Neural progenitor cell (in vitro differentiated cells): ENCODE measurements at places on chromosomes 6 and 20.
A peak's percentile ranks its signal among the peaks of the same experiment; 100 is the strongest.

- H3K4me3 ChIP-seq: no peak overlapping the region
- no peak for DNase-seq
- H3K27me3 ChIP-seq: no peaks in the 10 kb centered on the region
- H3K27ac ChIP-seq: no peak overlapping the region
- no peaks in the 10 kb centered on the region for H3K36me3 ChIP-seq
Observed at GRCh38 chr6:161200610-161201370, 73.1 kb downstream of the AGPAT4 start.

DNA sequence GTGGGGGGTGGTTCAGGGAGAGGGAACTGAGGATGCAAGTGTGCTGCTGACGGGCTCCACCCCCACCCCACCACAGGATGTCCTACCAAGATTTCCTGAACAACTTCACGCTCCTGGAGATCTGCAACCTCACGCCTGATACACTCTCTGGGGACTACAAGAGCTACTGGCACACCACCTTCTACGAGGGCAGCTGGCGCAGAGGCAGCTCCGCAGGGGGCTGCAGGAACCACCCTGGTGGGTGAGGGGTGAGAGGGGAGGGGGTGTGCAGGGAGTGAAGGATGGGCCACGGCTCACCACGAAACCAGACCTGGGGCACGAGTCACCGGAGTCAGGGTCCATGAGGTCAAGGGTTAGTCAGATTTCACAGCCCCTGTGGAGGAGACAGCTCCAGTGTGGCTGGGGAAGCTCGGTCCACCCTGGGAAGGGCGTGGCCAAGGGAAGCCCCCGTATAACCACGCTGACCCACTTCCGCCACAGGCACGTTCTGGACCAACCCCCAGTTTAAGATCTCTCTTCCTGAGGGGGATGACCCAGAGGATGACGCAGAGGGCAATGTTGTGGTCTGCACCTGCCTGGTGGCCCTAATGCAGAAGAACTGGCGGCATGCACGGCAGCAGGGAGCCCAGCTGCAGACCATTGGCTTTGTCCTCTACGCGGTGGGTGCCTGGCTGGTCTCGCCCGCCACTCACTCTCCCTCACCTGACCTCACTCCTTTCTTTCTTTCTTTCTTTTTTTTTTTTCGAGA, 18.3 kb downstream of the CAPN11 start:
- no peak overlapping the region for H3K4me3 ChIP-seq
- H3K27me3 ChIP-seq: no peaks in the 10 kb centered on the region
- no peaks in the 10 kb centered on the region for H3K36me3 ChIP-seq
- DNase-seq: no peak

DNA sequence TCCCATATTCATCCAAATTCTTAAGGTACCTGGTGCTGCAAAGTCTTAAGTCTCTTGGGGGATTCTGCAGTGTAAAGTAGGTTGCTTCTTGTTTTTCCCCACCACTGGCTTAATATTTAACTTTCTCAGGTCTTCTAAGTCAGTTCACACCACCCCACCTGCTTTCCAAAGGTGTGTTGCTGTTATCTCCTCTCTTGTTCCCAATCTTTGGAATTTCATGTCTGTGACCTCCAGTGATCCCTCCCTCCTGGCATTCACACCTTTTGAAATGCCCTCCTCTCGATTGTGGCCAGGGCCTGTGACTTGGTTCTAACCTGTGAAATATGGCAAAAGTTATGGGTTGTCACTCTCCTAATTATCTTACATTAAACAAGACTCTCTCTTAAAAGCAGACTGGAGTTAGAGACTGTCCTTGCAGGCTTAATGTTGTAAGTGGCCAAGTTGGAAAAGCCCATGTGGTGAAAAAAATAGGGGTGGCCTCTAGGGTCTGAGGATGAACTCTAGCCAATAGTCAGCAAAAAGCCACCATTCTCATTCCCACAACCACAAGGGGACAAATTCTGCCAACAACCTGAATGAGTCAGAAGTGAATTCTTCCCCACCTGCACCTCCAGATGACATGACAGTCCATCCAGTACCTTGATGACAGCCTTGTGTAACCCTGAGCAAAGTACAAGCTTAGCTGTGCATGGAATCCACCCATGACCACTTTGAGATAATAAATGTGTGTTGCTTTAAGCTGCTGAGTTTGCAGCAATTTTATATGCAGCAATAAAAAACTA, 45.1 kb downstream of the ADGRF1 start:
- DNase-seq: no peak
- no peaks in the 10 kb centered on the region for H3K27me3 ChIP-seq
- H3K4me1 ChIP-seq: no peaks in the 10 kb centered on the region
- no peak overlapping the region for H3K27ac ChIP-seq

DNA sequence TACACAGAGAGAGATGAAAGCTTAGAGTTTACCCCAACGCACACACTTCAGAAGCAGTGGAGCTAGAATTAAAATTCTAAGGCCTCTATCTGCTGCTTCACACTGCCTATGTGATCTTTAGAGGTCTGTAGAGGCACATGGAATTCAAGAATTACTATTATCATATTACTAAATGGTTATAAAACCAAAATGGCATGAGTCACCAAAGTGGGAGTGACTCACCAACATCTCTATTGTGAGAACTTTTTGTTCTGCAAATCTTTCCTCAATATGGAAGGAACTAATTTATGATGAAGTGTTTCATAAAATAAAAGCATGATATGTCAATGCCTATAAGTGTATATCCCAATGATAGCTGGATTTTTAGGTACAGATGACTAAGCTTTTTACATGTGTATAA, 28.5 kb upstream of the TMEM244 start:
- no peaks in the 10 kb centered on the region for H3K27me3 ChIP-seq
- H3K4me3 ChIP-seq: no peak overlapping the region
- no peak for DNase-seq
- no peaks in the 10 kb centered on the region for H3K36me3 ChIP-seq
- H3K4me1 ChIP-seq: no peaks in the 10 kb centered on the region

- peak overlapping the region; percentile 71 for H3K4me3 ChIP-seq
- H3K4me1 ChIP-seq: no peaks in the 10 kb centered on the region
- DNase-seq: no peak
- no peak overlapping the region for H3K27ac ChIP-seq
- H3K36me3 ChIP-seq: no peaks in the 10 kb centered on the region
- peaks cover 15% of the 10 kb centered on the region for H3K27me3 ChIP-seq
Observed at GRCh38 chr6:108074057-108074358, 533 bp downstream of the OSTM1 start.

DNA sequence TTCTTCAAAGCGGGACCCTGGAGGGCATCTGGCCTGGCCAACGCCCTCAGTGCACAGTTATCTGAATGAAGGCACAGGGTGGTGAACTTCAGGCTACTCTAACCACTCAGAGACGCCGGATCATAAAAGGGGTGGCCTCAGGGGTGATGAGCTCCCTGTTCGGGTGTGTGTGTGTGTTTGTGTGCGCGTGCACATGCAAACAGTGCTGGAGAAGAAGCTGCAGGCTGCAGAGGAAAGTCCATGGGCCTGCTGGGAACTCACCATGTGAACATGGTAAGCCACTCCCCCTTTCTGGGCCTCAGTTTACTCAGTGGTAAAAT, 42.0 kb downstream of the KIAA1755 start:
- no peak overlapping the region for H3K27ac ChIP-seq
- DNase-seq: no peak
- H3K4me3 ChIP-seq: no peak overlapping the region
- no peaks in the 10 kb centered on the region for H3K36me3 ChIP-seq

DNA sequence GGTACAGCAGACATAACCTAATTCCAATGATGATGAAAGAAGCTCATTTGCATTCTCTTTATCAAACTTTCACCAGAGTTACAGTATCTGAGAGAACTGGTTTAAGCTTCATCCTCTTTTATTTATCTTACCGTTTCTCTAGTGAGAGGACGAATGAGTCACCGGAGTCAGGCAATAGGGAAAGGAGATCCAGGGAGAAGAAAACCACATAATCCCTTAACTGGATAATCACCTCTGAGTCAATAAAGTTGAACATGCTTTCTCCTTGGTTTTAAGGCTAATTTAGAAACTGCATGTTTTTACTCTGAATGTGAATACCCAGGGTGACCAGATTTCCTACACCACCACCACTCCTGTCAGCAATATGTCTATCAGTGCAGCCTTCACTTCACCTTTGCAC, 313.7 kb upstream of the TBX18 start:
- no peak for DNase-seq
- H3K27me3 ChIP-seq: no peaks in the 10 kb centered on the region
- H3K27ac ChIP-seq: no peak overlapping the region
- peaks cover 12% of the 10 kb centered on the region for H3K4me1 ChIP-seq
- no peak overlapping the region for H3K4me3 ChIP-seq

DNA sequence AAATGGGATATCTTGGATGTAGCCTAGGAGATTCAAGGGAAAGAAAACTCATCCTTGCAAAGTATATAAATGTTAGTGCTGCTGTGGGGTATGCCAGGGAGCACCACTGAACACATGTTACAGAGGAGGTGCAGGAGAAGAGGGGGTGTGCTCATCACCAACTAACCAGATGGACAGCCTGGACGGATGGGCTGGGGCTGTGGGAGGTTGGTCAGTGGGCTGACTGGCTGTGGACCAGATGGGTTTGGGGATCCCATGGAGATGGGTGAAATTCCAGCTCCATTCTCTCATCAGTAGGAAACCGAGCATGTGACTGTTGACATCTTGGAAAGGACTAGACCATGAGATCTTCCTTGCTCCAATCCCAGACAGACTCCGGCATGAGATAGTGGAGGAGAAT, 201.0 kb downstream of the LRFN2 start:
- H3K4me1 ChIP-seq: no peaks in the 10 kb centered on the region
- DNase-seq: no peak
- no peaks in the 10 kb centered on the region for H3K27me3 ChIP-seq
- H3K27ac ChIP-seq: no peak overlapping the region

DNA sequence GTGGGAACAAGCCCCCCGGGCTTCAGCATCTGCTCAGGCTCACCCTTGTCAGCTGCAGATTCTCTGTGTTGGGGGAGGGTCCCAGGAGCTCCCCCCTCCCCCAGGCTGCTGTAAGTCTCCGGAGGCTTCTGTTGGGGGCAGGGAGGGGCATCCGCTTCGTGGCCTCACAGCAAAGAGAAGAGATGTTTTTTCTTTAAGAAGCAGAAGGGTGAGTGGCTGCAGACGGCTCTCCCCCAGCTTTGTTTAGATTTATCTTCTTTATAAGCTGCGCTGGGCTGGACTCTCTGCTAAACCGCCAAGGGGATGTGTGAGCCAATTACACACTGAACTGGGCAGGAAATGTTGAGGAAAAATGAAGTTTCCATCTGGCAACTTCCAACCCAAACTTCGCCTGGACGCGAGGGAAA, 48.7 kb upstream of the GATA5 start:
- H3K4me3 ChIP-seq: no peak overlapping the region
- H3K36me3 ChIP-seq: no peaks in the 10 kb centered on the region
- DNase-seq: peak; percentile 46
- no peaks in the 10 kb centered on the region for H3K27me3 ChIP-seq

- H3K27ac ChIP-seq: no peak overlapping the region
- DNase-seq: no peak
- H3K4me1 ChIP-seq: no peaks in the 10 kb centered on the region
- no peak overlapping the region for H3K4me3 ChIP-seq
Observed at GRCh38 chr20:41786158-41786557, 168.0 kb upstream of the CHD6 start.
